ENCODE measurements at places on chromosomes 6 and 20.

DNA sequence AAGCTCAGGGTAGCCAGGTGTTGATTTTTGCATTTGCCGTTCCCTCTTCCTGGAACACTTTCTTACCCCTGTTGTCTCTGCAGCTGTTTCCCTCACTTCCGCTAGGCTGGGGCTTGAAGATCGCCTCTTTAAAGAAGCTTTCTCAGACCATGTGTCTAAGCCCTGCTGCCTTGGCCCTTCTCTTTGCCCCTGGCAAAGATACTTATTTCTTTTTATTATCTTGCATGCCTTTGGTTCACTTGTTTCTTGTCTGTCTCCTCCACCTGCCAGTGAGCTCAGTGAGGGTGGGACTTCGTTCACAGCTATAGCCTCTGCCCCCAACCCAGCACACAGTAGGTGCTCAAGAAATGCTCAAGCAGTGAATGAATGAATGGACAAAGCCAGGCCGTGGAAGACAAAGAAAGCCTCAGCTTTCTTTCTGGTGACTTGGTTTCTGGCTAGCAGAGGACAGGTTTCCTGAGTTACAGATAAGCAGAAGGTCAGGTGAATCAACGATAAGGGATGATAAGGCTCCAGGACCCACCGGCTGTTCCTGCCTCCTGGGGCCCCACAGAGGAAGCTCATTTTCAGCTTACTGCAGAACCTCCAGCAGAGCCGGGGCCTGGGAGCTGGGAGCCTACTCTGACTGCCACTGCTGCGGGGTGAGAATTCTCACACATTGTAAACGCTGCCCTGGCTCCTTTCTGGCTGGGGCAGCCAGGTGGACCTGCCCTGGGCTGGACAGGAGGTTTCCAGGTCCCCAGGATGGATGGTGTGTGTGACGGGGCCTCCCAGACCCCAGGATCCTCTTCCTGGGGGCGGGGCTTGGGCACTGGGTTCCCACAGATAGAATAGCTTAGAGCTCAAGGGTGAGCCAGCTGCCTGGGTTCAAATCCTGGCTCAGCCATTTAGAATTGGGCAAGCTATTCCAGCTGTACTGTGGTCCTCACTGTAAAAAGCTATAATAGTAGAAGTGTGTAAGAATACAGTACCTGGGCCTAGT is 29.8 kb downstream of the SNAI1 start:
- no peak for DNase-seq

DNA sequence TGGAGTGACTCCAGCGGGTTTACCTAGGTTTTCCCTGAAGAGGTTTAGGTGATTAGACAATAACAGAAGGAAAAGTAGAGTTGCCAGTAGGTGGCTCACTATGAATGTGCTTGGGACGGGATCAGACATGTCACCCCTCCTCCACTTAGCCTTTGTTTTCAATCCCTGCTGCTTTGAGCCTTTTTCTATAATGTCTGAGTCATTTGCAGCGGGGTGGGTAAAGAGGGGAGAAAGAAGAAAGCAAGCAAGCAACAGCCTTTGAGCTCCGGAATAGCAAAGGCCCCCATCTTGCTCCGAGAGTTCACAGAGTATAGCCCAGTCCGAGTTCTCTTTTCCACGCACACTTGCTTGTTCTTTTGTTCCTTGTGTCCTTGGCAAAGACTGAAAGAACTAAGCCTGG is 129.1 kb downstream of the PACRG start:
- peak; percentile 14 for DNase-seq

DNA sequence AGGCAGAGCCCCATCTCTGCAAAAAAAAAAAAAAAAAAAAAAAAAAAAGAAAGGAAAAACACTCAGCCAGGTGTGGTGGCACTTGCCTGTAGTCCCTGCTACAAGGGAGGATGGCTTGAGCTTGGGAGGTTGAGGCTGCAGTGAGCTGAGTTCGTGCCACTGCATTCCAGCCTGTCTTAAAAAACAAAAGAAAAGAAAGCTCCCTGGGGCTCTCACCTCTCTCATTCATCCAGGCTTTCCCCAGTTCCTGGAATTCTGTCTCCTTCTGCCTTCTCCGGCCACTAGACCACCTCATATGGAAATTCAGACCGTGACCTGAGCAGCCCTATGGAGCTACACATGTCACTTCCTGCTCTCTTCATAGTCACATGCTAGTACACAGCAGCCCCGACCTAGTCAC is 101.1 kb upstream of the TAB2 start:
- no peak for DNase-seq

GRCh38 chr20:62269871-62270270 is 31.6 kb downstream of the OSBPL2 start:
- no peak for DNase-seq

DNA sequence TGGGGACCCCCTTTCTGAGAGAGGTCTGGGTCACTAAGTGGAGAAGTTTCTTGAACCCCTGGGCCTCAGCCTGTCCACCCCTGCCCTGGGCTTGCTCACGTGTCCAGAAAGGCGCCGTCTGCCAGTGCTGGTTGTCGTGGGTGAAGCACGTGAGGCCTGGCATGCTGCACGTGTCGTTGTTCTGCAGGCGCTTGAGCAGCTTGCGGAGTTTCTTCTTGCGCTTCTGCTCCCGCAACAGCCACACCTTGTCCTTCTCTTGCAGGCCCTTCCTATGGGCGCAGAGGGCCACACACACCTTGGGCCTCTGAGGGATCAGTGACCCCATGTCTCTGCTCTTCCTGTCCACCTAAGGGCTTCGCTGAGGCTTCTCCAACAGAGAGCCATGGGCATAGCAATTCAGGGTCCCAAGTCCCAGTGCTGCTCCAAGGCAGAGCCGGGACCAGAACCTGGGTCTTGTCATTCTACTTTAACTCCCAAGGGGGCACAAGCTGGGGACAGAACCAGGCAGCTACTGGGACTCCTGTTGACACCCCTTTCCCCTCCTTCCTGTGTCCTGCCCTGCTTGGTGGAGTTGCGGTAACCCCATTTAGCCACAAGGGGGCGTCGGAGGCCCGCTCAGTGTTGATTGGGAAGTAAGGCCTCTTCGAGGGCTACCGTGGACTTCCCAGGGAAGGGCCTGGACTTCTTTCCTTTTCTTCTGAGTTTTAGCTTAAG is 121.8 kb downstream of the SULF2 start:
- DNase-seq: peak; percentile 58

GRCh38 chr6:157181649-157182048 is 141.7 kb downstream of the TMEM242 start:
- DNase-seq: no peak

DNA sequence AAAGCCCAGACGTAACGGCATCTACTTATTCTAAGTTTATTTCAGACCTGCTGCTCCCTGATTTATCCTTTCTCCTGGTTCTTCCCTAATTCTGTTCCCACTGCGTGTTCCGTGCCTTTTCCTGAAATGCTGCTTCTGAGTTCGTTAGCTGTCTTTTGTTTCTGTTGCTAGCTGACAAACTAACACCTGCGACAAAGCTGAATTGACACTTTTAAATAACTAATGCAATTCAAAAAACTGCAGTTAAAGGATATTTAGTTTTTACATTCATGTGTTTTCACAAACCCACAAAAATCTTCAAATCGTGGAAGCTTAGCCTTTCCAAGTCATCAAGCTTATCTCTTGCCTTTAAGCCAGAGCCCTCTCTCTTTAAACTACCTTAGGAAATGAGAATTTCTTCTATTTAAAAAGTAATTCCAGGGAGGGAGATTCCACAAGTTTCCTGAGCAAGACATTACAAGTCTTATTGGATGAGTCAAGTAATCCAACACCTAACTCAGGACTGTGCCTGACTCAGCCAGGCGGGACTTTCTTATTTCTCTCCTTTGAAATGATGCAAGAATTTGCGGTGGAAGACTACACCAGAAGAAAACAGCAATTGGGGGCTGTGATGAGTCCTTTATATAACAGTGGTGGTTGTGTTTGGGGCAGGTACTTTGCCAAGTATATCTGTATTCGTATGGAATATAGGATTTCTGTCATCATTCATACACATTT is 6.3 kb downstream of the ADTRP start:
- DNase-seq: peak; percentile 98

- DNase-seq: no peak
Measured at GRCh38 chr20:53162251-53162835, 190.2 kb downstream of the TSHZ2 start.

GRCh38 chr20:58624687-58625086 is 26.4 kb upstream of the STX16 start:
- no peak for DNase-seq

GRCh38 chr6:57017841-57018240 is 28.7 kb upstream of the KIAA1586 start:
- DNase-seq: no peak

GRCh38 chr6:115643762-115644161 is 416.9 kb downstream of the FRK start:
- DNase-seq: peak; percentile 8

DNA sequence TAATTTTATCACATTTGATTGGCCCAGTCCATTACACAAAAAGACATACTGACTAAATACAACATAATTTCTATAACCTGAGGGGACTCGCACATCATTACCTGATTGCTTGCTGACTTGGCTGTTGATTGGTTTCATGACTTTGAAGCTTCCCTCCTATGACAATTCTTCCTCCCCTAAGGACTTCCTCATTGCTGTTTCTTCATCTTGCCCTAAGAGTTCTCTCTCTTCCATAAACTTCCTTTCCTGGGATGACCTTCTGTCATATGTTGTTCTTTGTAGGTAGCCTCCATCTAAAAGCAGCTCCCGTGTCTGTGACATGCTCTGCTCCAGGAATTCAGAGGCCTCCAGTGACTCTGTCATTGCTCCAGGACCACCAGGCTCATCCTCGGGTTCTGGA is 22.6 kb downstream of the RSPH3 start:
- no peak for DNase-seq

- peak; percentile 68 for DNase-seq
Measured at GRCh38 chr20:44914924-44915323, 5.1 kb downstream of the PABPC1L start.

- no peak for DNase-seq
Measured at GRCh38 chr20:20051767-20052073, 546 bp downstream of the CRNKL1 start.

DNA sequence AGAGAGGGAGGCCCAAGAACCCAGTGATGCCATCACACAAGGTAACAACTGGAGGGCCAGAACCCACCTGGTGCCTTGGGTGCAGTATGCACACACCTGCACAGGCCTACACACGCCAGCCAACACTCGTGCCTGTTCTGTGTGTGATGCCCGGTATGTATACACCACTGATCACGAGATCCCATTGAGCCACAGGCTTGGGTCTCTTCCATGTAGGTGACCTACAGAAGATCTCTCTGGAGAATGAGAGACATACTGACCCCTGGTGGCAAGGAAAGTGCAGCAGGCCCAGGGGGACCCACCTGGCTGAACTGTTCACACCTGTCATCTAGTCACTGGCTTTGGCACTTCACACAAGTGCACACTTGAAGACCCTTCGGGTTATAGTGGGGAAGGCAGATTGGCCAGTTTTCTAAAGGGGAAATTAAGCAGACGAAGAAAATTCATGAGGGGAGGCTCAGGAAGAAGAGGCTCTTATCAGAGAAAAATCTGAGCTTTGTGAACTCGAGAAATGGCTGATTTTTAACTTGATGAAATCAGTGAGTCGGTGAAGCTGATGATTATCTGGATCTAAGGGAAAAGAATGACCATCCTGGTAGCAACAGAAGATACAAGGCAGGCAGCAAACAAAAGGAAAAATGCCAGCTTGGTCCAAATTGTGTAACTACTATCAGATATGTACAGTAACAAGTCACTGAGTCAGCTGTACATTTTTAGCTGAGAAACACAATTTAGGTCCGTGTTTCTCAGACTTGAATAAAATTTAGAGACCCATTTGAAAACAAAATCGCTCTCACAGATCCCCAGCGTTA is 69.1 kb upstream of the PBOV1 start:
- DNase-seq: peak; percentile 38

- peak; percentile 50 for DNase-seq
Measured at GRCh38 chr6:104527761-104528415, 331.8 kb downstream of the HACE1 start.

- no peak for DNase-seq
Measured at GRCh38 chr20:16064989-16065707, 508.1 kb downstream of the KIF16B start.

DNA sequence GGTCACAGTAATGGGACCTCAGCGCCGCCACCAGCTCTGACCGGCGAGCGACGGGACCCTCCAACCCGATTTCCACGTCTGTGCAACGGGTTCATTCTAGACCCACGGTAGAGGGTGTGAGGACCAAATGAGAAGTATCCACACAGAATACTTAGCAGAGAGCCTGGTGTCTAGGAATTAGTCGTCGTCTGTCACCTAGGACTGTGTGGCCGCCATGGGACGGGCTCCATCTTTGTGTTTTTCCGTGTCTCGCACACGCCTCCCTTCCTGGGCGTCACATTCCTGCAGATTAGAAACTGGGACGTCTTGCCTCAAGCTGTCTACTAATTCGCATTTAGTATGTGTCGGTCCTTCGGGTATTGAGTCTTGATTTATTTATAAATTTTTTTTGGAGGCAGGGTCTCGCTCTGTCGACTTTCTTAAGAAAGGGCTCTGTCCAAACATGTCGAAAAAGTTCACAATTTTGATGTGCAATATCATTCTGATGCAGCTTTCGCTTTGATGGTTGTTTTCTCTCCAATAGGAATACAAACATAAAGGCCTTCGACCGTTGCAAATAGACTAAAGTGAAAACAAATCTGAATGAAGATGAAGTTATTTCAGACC is 563 bp downstream of the MGME1 start:
- no peak for DNase-seq

DNA sequence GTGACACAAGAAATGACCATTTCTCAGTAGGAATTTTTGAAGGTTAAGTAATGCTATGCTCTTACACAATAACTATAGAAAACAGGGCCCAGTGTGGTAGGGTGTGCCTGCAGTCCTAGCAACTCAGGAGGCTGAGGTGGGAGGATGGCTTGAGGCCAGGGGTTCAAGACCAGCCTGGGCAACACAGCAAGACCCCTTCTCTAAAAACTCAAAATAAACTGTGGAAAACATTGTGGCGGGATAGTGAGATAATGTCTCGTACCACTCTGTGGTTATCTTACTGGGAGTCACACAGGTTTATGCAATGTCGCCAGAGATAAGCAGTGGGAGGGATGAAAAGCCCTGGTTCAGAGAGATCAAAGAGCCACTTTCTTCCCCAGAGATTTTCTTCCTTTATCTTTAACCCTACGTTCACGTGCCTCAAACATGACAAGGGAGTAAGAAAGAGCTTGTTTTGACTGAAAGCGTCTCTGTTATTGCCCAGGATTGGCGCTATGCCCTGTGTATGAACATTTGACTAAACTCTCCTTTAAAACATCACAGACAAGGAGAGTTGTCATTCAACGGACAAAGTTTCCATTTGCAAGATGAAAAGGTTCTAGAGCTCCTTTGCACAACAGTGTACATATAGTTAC is 13.9 kb downstream of the GCM1 start:
- DNase-seq: peak; percentile 27
